ENCODE measurements at places on chromosomes 13 and 19. TPM values are rescaled to one million over a fixed set of nuclear protein-coding genes. Genes with fewer than 3 reads are reported as not detected.

Gene S1PR5
- total RNA-seq: 1.2 TPM

Gene FAM216B
- total RNA-seq: not detected

Gene PGLYRP1
- total RNA-seq: not detected

Gene ZNF90
- not detected for total RNA-seq

Gene PLA2G4C
- total RNA-seq: 10.8 TPM

Gene ATP4B
- total RNA-seq: not detected

Gene SPIB
- 0.24 TPM for total RNA-seq

Gene VSTM1
- total RNA-seq: 0.50 TPM

Gene LIM2
- total RNA-seq: not detected

All from A549 treated with AZD2906 at 1 μM for 4 hours (cell line).